ENCODE measurements at places on chromosomes 3 and 15.

DNA sequence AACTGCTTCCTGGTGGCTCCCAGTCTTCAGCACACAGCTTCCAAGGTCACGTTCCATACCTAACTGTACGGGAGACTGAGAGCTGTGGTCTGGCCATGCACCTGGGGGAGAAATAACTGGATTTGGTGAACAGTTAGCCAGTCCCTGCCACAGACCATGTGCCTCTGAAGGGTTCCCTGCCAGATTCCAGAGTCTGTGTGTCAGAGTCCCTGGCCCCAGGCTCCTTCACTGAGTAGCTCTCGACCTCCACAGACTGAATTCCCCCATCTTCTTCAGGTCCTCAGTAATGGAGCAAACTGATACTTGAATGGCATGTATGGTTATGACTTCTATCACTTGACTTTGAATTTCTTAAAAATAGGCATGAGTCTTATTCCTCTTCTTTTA lies 17.5 kb downstream of the MKRN2OS start:
- no peak for DNase-seq

DNA sequence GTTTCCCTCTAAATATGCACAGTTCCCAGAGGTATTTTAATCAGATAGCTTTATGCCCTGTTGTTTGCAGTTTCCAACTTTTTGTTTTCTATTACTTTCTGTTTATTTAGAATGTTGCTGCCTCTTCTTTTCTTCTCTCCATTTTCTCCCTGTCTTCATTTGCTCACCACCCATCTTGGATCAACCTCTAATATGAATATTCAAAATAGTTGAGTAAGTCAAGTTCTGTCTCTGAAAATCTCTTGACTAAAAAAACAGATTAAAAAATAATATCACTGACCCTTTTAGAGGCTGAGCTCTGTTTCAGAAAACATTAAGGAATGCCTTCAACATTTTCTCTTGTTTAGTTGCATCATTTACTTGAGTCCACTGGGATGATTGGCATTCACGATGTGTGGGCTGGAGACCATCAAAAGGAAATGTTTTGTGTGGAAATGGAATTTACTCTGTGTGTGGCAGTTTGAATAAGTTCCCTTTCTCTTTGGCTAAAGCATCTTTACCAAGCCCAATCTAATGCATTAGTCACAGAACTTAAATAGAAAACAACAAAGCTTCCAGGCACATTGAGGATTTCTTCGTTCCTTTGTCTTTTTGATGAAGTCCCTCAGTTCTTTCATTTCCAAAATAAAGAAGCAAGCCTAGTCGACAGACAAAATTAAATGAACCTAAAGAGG lies 633.9 kb upstream of the TGFBR2 start:
- no peak for DNase-seq

GRCh38 chr3:176159796-176160195 lies 1037.5 kb downstream of the TBL1XR1 start:
- DNase-seq: no peak

DNA sequence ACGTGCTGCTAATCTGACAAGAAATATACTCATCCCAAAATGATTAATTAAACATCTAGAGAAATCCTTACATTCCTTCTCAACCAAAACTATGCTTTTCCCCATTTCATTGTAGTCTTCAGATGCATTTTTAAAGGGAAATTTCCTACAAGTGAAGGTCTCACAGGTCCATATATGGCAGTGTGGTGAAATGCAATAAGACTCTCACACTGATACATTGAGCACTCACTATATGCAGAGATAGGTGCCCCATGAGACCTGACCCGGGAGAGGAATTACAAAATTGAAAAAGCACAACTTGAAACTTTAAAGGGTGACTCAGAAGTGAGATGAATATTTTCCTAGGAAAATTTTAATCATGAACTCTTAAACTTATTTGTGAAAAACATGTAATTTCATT lies 629.2 kb upstream of the NAALADL2 start:
- DNase-seq: no peak

- no peak for DNase-seq
Observed at GRCh38 chr15:26759986-26760385, 12.9 kb downstream of the GABRB3 start.

- no peak for DNase-seq
Observed at GRCh38 chr3:17125738-17126442, 241.1 kb downstream of the PLCL2 start.

GRCh38 chr3:126677862-126678503 lies 23.1 kb upstream of the TXNRD3 start:
- DNase-seq: no peak

GRCh38 chr3:41846850-41847249 lies 115.1 kb downstream of the ULK4 start:
- DNase-seq: no peak

DNA sequence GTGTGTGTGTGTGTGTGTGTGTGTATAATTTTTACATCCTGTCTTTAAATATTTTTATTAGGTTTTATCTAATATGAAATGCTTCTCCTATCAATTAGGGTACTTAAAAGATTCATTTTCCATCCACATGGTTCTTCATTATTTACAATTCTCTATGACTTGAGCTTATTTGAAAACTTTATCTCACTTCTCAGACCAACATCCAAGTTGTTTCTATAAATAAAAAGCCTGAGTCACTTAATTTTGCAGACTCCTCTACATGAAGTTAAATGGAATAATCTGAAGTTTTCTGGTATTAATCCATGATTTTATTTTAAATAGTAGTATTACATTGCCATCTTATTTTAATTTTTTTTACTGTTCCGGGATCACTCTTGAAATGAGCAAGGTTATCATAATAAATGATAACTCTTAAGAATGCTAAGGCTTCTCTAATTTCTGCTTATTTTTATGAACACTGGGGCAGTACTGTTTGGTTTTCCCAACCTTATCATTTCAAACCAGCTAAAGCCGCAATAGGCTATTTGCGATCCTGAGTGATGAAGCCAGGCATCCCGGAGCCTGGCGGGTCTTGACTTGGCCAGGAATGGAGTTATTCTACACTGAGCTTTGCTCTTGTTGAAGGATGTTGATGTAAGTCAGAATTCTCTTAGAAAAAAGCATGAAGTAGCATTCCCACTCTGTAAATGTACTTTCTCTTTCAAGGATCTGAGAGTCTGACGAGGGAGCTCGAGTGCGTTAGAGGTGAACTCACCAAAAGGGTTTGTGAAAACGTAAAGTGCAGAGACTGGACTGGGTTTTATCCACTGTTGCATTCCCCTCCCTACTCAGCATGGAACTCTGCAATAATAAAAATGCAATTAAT lies 220.2 kb upstream of the LRTM1 start:
- no peak for DNase-seq

- no peak for DNase-seq
Observed at GRCh38 chr15:73550190-73550589, 83.0 kb downstream of the NPTN start.

DNA sequence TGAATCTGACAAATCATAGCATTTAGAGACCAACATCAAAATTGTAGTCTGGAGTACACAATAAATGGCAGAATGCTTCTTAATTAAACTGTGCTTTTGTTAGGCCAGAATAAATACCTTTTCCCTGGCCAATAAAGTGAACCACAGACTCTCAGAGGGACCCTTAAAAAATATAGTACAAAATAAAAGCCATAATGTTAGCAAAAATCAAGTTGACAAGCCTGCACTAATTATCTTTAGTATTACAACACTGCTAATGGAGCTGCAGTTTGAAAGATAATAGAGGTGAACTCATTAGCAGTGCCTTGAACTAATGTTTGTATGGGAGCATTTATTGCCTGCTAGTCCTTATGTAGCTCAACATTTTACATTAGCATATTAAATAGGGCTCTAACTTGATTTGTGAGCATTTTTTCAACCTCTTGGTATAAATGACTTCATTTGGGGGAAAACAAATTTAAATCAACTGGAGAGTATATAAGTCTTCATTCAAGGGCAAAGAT lies 801.3 kb downstream of the EPHA3 start:
- no peak for DNase-seq

DNA sequence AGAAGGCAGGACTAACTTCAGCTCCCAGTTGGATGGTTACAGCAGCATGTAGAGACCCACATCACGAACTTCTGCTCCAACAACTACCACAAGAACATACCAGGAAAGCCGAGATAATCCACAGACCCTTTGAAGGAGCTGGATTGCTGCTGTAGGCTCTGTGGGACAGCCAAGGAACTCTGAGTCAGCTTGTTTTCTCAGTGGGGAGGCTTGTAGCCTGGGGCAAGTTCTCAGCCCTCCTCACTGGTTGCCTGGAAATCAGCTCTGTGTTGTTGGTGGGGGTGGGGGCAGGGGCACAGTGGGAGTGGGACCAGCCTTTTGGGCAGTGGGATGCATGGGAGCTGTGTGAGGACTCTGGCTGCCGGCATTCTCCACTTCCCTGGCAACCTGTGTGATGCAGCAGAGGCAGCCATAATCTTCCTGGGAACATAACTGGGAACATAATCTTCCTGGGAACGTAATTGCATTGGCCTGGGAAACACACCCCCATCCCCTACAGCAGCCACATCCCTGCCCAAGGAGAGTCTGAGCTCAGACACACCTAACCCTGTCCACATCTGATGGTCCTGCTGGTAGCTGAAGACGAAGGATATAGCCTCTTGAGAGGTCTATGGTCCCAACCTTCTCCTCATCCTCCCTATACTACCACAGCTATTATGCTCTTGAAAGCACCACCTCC lies 153.1 kb downstream of the PEAK1 start:
- DNase-seq: no peak

- no peak for DNase-seq
Observed at GRCh38 chr3:119636249-119636648, 24.1 kb downstream of the POPDC2 start.

DNA sequence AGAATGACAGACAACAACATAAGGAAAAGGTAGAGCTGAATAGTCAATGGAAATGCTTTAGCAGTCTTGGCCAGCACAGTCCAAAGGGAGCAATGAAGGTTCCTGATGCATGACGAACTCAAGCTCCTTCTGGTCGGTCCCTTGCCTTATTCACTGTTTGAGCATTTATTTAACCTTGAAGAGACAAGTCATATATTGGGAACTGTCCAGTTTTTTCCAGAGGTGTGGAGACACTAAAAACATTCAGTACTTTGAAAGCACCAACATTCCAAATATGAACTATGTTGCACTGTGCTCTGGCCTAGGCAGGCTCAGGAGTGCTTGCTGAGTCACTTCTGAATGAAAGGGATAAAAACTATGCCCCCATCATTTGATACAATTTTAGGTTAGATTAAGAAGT lies 384.8 kb downstream of the MECOM start:
- no peak for DNase-seq

DNA sequence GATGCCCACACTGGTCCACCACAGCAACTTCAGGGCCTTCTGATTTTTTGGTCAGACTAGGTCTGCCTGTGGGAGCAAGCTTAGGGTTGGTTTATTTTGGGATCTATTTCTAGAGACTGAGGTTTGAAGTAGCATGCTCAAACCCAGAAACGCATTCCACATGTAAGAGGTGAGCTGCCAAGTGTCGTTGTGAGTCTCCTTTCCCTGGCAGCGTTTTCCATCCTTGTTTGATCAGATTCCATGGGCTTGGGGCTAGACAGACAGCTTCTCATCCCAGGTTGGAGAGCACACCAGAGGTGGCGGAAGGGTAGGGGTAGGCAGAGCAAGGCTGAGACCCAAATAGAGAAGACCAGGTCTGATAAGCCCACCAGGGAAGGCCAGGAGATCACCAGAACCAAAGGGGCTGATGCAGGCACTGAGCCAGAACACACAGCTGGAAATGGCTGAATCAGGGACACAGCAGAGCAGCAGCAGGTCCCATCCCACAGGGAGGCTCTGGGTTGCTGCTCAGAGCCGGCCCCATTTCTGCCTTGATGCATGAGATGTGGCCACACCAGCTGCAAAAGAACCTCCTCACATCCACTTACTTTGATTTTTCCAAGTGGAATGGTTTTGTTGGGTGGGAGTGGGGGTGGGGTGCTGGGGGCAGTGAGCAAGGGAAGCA lies 186.8 kb downstream of the THSD4 start:
- no peak for DNase-seq

Data from activated T-helper 1 cell treated with anti-CD3 and anti-CD28 coated beads, Interleukin-12 subunit alpha, Interleukin-12 subunit beta, Interleukin-2, Interleukin-4 antibody, amounts not matched to agents 30 ng/mL and 10 ng/mL and 1 ng/mL, durations not matched to agents 14 hours and 24 hours and 36 hours (primary cell).